ENCODE measurements at places on chromosomes 7 and 10. TPM values are rescaled to one million over a fixed set of nuclear protein-coding genes. Genes with fewer than 3 reads are reported as not detected.

Gene CNPY1
- total RNA-seq, result not detected

Gene ADCYAP1R1
- total RNA-seq, result 4.2 TPM

Gene PON1
- not detected for total RNA-seq

Gene PTCD1
- total RNA-seq, result 4.5 TPM

Gene GDF2
- not detected for total RNA-seq
